DMS53 (cell line): ENCODE measurements at places on chromosomes 6 and 20.

DNA sequence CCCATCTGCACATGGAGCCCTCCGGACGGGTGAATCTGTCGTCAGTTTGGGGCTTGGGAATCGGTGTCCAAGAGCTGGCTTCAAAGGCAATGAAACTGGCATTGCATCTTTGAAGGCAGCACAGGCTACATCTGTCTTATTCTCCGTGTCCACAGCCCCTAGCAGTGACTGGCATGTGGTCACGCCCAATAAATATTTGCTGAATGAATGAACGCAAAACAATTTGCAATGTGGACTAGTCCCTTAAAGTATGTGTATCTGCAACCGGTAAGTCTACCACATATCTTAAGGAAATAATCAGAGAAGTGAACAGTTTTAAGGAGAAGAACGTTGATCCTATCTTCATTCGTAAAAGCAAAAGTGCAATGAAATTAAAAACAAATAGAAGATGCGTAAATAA is 8.0 kb upstream of the PMEPA1 start:
- no peak for DNase-seq

- DNase-seq = peak; percentile 47
These were observed 178.7 kb downstream of the TAF4 start for GRCh38 chr20:61886721-61887595.

- DNase-seq = no peak
These were observed 817.1 kb downstream of the KIF16B start for GRCh38 chr20:15756002-15756753.

DNA sequence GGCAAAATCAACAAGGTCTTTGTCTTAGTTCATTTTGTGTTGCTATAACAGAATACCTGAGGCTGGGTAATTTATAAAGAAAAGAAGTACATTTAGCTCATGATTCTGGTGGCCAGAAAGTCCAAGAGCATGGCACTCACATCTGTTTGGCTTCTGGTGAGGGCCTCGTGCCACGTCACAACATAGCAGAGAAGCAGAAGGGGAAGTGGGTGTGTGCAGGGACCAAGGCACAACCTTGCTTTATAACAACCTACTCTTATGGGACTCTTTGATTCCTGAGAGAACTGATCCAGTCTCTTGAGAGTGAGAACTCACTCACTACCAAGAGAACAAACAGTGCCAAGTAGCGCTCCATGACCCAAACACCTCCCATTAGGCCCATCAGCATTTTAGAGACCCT is 25.4 kb downstream of the GABRR2 start:
- DNase-seq = no peak

DNA sequence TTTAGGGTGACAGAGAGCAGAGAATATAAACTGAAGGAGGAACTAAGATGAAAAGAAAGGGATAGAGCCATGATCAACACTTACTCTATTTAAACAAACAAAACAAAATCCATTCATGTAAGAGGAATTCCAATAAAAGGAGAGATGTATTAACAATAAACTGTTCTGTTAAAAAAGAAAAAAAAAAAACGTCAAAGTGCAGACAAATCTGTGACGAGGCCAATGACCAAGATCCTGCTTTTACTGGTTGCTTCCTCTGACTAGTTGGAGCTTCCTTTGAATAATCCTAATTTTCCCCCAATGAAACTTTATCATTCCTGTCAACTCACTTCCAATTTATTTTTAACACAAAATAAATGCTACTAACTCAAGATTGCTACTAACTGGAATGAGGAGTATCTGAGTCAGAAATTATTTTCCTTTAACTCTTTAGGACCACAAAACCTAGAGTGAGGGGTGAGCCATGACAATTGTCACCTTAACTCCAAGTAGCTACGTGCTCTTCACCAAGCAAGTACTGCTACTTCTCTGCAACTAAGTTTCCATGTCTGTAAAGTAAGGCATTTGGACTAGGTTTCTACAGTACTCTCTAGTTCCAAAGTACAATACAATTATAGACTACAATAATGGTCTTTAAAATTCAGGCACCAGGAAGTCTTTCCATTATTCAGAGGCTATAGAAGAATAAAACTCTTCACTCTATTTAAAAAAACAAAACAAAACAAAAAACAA is 152.0 kb downstream of the PTPRK start:
- DNase-seq = no peak

GRCh38 chr6:162683135-162683534 is 44.4 kb downstream of the PRKN start:
- no peak for DNase-seq

DNA sequence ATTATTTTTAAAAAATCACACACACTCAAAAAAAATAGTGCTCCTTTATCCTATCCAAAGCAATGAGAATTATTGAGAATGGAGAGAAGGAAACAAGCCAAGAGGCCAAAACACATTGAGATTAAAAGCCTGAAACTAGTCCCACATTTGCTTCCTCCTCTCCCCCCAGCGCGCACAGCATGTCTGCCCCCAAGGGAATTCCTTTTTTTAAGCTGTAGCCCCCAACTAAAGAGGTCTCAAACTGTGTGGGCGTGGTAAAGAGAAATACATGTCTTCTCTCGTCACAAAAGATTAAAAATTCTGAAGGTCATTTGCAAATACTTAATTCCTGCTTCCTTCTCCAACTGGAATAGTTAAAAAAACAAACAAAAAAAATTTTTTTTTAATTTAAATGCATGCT is 52.7 kb downstream of the LGSN start:
- DNase-seq = no peak

DNA sequence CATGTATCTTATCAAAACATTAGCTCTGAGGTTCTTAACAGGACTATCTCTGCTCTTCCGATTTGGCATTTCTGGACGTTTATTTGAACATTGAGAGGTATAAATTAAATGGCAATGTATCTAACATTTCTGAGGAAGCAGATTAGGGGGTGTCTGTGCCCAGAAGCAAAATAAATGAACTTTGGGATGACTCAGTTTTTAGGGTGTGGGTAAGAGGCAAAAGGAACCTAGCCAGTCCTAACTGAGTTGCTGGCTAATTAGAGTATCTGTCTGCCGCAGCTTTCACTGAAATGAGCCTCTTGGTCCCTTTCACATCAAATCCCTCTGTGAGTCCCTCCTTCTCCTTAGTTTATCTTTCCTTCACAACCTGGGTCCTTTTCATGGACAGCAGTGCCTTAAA is 1.1 kb downstream of the RNF144B start:
- DNase-seq = peak; percentile 28

DNA sequence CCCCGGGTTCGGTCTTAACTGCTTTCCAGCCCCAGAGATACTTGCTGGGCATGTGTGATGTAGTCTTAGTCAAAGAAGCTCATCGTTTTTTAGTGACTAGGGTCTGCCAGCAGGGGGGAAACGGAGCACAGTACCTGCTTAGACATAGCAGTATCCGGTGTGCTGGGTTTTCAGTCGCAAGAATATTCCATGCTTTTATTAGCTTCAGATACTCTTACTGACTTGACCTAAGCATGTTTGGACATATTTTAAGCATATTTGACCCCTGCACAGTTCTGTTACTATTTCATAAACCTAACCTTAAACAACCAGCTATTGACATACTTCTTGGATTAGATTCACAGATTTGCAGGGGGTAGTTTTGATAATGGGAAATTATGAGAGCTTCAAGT is 3.0 kb downstream of the E2F3 start:
- peak; percentile 88 for DNase-seq

- DNase-seq = no peak
These were observed 8.5 kb downstream of the CALHM4 start for GRCh38 chr6:116562019-116562403.

DNA sequence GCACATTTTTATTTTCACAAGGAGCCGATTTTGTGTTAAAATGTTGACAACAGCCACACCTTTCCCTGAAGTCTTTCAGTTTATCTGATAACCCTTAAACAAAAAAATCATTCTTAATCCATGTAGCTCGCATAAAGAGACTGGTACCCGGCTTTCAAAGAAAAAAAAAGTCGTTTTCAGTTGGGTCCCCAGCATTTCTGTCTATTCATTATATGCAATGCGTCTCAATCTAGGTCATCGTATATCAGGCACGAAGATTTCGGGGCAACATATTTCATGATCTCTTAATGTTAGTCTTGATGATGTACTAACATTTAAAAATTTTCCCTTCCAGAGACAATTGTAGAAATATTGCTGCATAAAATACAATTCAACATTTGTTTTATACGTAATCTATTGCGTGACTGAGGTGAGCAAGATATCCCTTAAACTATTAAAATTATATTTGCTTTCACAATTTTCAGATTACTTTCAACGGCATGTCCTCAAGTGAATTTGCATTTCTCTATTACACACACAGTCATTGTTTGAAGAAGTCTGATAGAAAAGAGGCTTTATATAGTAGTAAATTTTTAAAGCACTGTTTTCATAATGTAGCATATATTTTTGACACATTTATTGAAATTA is 2.9 kb upstream of the TUBB2B start:
- peak; percentile 58 for DNase-seq

- no peak for DNase-seq
These were observed 134.0 kb upstream of the PHACTR1 start for GRCh38 chr6:12582421-12583110.

DNA sequence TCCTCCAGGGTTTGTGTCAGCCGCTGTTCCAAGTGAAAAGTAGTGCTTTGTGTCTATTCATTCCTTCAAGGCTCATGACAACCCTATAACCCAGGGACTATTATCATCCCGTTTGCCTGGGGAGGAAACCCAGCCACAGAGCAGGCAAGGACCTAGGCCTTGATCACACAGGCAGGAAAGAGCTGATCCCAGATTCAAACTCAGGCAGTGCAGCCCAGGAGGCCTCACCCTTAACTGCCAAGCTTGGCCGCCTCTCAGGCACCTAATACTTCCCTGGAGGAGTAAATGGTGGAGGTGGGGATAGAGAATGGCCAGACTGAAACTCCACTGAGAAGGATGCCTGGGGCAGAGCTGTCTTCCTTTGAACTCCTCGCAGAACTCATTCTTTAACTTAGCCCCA is 215.1 kb upstream of the QKI start:
- DNase-seq = no peak
